Right renal pelvis (tissue), 4 donors: ENCODE measurements at places on chromosomes 5 and 9.

DNA sequence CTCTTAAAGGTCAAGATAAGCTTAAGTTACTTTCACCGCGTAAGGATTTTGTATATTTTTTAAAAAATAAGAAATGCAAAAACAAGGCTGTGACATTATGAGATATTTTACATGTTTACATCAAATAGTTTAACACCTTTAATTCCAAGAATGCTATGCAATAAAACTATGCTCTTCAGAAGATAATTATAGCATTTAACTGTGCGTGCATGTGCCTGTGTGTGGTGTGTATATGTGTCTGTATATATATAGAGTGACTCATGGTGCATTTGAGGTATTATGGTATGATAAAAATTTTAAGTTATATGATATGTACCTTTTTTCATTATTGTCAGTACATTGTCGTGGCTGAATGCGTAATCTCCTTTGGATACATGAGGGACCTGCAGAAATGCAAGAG lies 539.3 kb downstream of the PDE4D start:
- no peak for DNase-seq

DNA sequence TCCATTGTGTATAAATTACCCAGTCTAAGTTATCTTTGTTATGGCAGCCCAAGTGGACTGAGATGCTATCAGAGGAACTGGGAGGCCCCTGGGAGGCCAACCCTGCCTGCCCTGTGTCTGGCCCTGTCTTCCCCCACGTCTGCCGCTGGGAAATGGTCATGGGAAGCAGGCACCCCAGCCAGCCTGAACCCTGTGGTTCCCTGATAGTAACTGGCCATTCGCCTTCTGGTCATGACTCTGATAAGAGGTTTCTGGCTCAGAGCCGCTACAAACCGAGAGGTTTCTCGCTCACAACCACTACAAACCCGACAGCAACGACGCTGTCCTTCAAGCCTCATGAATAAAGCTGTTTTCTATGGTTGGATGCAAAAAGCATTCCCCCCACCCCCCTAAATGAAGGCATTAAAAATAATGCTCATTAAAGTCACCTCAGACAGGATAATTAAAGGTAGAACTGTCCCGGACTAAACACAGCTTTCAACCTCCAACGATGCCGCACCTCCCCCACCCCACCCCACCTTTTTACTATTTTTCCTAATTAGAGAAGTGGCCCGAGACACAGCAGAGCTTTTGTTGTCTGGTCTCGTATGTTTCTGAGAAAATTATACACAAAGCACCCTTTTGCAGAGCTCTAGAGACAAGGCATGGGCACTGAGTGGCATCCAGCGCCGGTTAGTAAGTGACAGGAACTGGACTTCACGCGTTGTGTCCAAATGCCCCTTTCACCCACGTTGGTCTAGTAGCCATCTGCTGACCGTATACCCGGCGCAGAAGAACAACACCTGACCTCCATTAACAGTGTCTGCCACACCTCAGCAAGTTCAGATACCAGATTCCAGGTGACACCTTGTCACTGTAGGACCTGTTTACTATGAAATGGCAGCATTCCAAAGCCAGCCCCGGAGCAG lies 140.8 kb downstream of the COL23A1 start:
- no peak for DNase-seq

- DNase-seq: no peak
These were observed 93.8 kb downstream of the HSPA4 start for GRCh38 chr5:133145436-133146170.

DNA sequence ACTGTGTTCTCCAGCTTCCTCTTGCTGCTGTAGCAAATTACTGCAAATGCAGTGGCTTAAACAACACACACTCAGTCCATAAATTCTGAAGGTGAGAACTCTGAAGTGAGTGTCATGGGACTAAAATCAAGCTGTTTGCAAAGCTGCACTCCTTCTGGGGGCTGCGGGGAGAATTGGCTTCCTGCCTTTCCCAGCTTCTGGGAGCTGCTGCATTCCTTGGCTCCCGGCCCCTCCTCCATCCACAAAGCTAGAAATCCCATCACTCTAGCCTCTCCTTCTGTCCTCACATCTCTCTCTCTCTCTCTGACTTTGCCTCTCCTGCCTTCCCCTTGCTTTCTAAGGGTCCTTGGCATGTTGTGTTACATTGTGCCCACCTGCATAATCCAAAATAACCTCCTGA lies 14.2 kb upstream of the MED10 start:
- no peak for DNase-seq

GRCh38 chr9:80839821-80840675 lies 849.3 kb downstream of the TLE1 start:
- DNase-seq: no peak

- no peak for DNase-seq
These were observed 38.6 kb upstream of the OLFM1 start for GRCh38 chr9:135048758-135049444.

DNA sequence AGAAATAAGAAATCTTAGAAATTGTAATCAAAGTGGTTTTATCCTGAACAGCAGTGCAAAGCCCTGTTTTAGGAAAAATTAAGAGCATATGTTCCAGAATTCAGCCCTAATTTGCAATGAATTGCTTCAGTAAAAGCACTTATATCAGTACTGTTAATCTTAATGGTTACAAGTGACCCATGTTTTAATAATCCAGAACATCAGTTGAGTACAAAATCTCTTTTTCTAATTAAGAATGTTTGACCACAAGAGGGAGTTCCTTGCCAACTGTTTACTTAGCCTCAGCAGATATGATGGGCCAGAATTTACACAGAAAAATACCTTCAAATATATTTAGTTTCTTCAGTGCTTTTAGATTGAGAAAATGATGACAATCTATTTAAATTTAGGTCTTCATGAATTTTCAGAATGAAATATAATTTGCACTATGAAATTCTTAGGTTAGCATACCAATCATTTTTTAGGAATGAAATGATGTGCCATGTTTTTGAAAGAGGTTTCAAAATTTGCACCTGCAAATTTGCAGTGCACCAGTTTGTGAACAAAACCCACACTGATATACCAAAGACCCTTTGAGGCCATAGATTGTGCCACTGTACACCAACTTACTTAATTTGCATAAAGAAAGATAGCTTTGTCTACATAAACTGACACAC lies 926.3 kb upstream of the ARRDC3 start:
- DNase-seq: no peak

GRCh38 chr5:180343110-180343830 lies 9.9 kb downstream of the GFPT2 start:
- DNase-seq: no peak

GRCh38 chr9:101566904-101567724 lies 27.7 kb downstream of the PPP3R2 start:
- DNase-seq: no peak
